ENCODE measurements at places on chromosomes 5 and 9.

- DNase-seq: no peak
Observed at GRCh38 chr9:18756712-18757125, 276.3 kb downstream of the SAXO1 start.

- DNase-seq: no peak
Observed at GRCh38 chr9:123865226-123866000, 64.5 kb downstream of the DENND1A start.

DNA sequence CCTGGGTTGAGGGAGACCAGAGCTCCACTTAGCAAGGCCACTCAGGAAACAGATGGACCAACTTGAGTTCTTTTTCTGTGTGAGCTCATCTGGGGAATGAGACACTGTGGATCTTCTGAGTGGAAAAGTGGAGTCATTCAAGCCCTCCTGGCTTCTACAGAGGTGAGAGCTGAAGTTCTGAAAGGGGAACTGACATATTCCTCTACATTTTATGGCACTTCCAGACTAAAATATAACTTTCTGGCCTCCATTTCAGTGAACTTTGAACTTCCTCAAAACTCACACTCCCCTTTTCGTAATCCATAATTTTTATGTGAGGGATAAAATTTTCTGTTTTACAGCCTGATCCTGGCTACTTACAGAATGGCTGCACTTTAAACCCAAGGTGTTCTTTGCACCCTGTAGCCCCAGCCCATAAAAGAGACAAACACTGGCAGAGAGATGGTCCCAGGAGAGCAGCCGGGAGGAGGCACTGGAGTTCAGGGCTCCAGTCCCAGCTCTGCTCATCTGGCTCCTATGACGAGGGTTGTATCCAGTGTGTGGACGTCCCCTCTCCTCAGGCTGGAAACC, 10.8 kb downstream of the SPAAR start:
- peak; percentile 41 for DNase-seq

- peak; percentile 68 for DNase-seq
Observed at GRCh38 chr9:14313378-14313940, 482 bp downstream of the NFIB start.

GRCh38 chr9:137376386-137376785, 46.6 kb downstream of the EXD3 start:
- no peak for DNase-seq

- no peak for DNase-seq
Observed at GRCh38 chr9:126235336-126236243, 91.0 kb upstream of the MVB12B start.

DNA sequence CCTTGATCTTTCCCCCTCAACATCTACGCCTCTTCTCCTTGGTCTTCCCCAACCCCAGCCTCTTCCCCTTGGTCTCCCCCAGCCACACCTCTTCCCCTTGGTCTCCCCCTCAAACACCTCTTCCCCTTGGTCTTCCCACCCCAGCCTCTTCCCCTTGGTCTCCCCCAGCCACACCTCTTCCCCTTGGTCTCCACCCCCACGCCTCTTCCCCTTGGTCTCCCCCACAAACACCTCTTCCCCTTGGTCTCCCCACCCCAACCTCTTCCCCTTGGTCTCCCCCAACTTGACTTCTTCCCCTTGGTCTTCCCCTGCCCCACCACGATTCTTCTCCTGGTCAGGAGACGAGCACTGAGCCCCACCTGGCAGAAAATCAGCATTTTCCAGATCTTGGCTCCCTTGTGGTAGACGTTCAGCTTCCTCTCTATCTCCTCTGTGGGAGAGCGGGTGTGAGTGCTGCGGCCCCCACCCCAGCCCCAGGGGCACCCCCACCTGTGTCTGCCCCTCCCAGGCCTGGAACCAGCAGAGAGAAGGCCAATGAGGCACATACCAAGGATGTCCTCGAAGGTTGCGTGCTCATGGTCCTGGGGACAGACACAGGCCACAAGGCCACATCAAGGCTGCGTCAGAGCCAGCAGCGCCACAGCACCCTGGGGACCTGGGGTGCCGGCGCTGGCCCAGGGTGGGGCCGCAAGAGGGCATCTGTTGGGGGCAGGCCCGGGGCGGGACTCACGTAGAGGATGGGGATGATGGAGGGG, 7.0 kb downstream of the NSMF start:
- DNase-seq: no peak

DNA sequence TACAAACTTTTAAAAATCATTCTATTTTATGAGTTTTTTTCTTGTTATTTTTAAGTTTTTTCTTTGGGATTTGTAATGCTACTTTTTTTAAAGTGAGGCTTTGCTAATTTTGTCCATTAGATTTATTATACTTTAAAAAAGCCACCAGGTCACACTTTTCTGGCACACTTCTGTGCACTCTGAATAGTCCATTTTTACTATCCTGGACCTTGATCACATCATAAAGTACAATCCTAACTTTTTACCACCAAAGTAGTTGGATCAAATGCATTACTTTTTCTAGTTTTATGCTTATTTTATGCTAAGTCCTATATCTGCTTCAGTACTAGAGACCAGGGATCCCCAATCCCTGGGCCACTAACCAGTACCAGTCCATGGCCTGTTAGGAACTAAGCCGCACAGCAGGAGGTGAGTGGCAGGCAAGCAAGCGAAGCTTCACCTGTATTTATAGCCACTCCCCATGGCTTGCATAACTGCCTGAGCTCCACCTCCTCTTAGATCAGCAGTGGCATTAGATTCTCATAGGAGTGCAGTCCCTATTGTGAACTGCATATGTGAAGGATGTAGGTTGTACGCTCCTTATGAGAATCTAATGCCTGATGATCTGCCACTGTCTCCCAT, 16.0 kb downstream of the FRRS1L start:
- no peak for DNase-seq

DNA sequence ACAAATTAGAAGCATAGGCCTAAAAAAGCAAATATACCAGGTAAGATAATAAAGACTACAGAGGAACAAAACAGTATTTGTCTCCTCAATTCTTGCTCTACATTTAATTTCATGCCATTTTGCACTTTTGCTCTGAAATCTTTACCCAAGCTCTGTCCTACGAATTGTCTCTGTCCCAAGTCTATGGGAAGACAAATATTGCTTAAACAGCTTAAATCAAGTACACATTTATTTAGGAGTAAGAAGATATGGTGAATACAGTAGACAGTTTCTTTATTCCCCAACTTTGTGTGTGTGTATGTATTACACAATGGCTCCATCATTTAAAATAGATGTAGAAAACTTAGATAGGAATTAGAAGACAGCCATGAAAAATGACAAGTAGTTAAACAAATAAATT, 163.5 kb upstream of the POU5F2 start:
- no peak for DNase-seq

DNA sequence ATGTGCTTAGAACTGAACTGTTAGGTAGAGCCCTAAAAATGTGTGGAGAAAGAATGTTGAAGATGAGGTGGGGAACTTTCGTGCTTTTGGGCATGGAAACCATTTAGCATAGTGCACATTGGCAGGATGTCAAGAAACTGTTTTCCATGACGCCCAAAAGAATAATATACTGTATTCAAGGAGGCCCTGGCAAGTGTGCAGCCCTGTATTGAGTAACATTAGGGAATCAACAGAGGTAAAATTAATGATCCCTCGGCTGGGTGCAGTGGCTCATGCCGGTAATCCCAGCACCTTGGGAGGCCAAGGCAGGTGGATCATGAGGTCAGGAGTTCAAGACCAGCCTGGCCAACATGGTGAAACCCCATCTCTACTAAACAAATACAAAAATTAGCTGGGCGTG, 20.9 kb upstream of the PLIN2 start:
- DNase-seq: peak; percentile 31

DNA sequence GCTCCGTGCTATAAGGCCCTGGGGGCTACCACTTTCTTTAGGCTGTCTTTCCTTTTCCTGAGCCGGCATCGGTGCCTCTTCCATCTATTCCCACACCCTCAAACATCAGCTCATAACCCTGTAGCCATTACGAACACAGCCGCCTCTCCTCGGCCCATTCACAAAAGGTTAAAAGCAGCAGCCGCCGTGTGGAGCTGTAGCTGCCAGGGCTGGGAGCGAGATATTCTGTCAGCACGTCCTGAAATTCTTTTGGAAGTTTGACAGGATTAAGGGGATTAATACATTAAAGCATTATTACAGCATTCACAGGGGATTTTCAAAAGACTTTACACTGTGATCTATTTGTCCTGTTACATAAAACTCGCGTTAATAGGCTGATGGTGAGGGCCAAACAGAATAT, 428.2 kb downstream of the CDK5RAP2 start:
- DNase-seq: no peak

All from fibroblast of lung (primary cell).